ENCODE measurements at places on chromosomes 13 and 19. TPM values are rescaled to one million over a fixed set of nuclear protein-coding genes. Genes with fewer than 3 reads are reported as not detected.

Gene NEK5
- total RNA-seq = 0.73 TPM

DNA sequence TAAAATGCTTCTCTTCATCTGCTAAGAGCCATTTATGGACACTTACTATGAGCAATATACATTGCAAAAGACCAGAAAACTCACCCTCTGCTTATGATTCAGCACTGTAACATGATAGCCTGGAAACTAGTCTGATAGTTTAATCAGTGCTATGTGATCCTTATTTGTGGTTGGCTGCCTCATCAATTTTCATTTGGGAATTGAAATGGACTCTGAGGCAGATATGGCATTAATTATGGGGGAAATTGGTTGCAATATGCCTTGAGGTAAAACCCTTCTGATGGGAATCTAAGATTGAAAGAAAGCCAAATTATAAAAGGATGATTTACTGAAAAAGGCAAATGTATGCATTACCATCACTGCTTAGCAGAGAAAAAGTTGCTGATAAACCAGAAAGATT lies 33.5 kb downstream of the FAM216B start:
- DNase-seq = no peak

Gene ATP8A2
- 9.0 TPM for total RNA-seq

GRCh38 chr19:17393002-17393401 lies 994 bp downstream of the CCDC194 start:
- DNase-seq = no peak

Gene URAD
- total RNA-seq = not detected

DNA sequence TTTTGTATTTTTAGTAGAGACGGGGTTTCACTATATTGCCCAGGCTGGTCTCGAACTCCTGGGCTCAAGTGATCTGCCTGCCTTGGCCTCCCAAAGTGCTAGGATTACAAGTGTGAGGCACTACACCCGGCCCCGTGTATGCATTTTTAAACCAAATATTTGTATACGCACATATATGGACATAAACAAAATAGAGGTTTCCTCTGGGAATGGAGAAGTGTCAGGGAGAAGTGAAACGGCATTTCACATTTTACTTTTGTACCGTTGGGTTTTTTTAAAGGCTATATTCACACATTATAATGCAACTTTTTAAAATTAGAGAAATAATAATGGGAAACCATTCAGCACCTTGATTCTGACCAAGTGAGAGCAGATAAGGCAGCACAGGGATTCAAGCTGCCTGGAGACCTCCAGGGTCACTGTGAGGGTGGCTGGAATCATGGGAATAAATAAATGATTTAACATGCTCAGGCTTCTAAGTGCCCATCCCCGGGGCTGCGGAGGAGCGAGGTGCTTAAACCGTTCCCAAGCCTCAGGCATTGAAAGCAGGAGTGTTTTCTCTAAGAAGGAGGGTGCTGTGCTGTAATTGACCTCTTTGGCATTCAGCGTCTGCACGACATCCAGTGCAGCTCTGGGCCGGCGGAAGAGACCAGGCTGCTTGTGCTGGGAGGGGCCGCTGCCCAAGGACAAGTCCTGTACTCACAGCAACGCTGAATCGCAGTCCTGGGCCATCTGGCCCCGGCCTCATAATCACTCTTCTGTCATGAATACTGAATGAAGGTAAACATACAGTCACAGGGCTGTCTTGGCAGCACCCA lies 24.7 kb downstream of the GPR42 start:
- no peak for DNase-seq

DNA sequence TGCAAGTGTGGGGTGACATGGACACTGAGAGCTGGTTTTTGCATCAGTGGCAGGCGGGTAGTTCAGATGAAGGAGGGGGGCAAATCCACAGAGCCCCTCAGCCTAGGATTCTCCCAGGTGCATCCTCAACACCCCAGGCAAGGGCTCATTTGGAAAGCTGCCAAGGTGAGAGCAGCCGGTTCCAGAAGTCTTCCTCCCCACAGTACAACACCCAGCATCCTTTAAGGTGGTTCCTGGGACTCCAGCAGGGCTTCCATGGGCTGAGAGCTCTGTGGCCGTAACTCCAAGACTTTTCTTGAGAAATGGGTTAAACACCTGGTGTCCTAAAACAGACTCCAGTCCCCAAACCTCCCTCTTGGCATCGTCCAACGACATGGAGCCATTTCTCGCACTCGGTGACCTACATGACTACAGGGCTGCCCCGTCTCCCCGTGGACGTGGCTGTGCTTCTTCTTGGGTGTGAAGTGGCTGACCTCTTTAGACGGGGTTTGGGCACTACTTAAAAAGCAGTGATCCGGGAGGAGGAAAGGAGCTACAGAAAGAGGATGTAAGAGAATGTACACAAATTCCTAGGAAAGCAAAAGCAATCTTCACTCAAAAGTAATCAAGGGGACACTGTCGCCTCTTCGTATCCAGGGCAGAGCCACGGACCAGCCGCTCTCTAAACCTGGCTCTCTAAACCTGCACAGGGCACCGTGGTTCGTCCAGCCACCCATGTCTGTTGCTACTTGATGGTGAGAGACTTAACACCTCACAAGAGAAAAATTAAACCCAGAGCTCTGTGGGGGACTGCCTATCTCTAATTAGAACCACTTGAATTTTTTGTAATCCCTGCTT lies 25.5 kb downstream of the RANBP3 start:
- DNase-seq = no peak

Measured in GM23338 (cell line).